ENCODE measurements at places on chromosomes 3 and 15. TPM values are rescaled to one million over a fixed set of nuclear protein-coding genes. Genes with fewer than 3 reads are reported as not detected.

DGKG gene
- 12.5 TPM for total RNA-seq

TRIP4 gene
- 11.5 TPM for total RNA-seq

CLEC3B gene
- 202 TPM for total RNA-seq

CKMT1A gene
- not detected for total RNA-seq

LMLN gene
- total RNA-seq, result 1.2 TPM

ROPN1B gene
- total RNA-seq, result not detected

CAMKV gene
- total RNA-seq, result not detected

CTDSPL gene
- 55.0 TPM for total RNA-seq

EPHB1 gene
- 0.68 TPM for total RNA-seq

CPA3 gene
- 31.8 TPM for total RNA-seq

REC114 gene
- not detected for total RNA-seq

DNA sequence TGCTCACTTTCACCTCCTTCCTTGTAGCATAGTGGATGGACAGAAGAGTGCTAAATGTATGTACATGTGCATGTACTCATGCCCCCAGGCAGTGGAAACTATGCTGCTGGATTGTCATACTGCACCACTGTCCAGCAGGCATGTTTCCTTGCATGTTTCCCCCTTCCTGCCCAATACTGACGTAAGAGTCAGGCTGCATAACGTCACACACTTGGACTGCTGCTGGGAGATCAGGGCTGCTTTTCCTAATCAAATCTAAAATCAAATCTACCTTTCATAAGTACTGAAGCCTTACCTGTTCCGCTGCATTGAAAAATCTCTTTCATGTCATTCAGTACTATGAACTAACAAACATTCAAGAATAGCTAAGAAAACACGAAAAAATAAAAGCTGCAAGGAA lies 67.9 kb upstream of the ROBO1 start:
- no peaks in the 10 kb centered on the region for H3K27me3 ChIP-seq
- H3K36me3 ChIP-seq, result no peaks in the 10 kb centered on the region
- no peak overlapping the region for H3K4me3 ChIP-seq
- no peaks in the 10 kb centered on the region for H3K4me1 ChIP-seq

GRCh38 chr3:61518590-61518989 lies 42.8 kb upstream of the PTPRG start:
- H3K36me3 ChIP-seq, result no peaks in the 10 kb centered on the region
- H3K4me3 ChIP-seq, result no peak overlapping the region
- H3K4me1 ChIP-seq, result no peaks in the 10 kb centered on the region
- no peak overlapping the region for H3K27ac ChIP-seq
- H3K27me3 ChIP-seq, result no peaks in the 10 kb centered on the region

- no peaks in the 10 kb centered on the region for H3K36me3 ChIP-seq
- no peak overlapping the region for H3K27ac ChIP-seq
- H3K27me3 ChIP-seq, result no peaks in the 10 kb centered on the region
- no peak for DNase-seq
- peaks cover 20% of the 10 kb centered on the region for H3K4me1 ChIP-seq
- H3K4me3 ChIP-seq, result no peak overlapping the region
These were observed 403.2 kb downstream of the PTPRG start for GRCh38 chr3:61964566-61964965.

GRCh38 chr3:70982700-70983140 lies 600.8 kb downstream of the FOXP1 start:
- peak; percentile 26 for DNase-seq
- H3K27ac ChIP-seq, result peak overlapping the region; percentile 86
- H3K27me3 ChIP-seq, result no peaks in the 10 kb centered on the region
- peak overlapping the region; percentile 46 for H3K4me3 ChIP-seq
- peaks cover 61% of the 10 kb centered on the region for H3K4me1 ChIP-seq

GRCh38 chr3:176814285-176814684 lies 383.0 kb downstream of the TBL1XR1 start:
- H3K36me3 ChIP-seq, result no peaks in the 10 kb centered on the region
- no peak for DNase-seq
- H3K4me1 ChIP-seq, result no peaks in the 10 kb centered on the region
- H3K27ac ChIP-seq, result no peak overlapping the region

- no peaks in the 10 kb centered on the region for H3K36me3 ChIP-seq
- no peaks in the 10 kb centered on the region for H3K27me3 ChIP-seq
- H3K4me1 ChIP-seq, result no peaks in the 10 kb centered on the region
- no peak for DNase-seq
These were observed 7.4 kb upstream of the ANPEP start for GRCh38 chr15:89822026-89822425.

DNA sequence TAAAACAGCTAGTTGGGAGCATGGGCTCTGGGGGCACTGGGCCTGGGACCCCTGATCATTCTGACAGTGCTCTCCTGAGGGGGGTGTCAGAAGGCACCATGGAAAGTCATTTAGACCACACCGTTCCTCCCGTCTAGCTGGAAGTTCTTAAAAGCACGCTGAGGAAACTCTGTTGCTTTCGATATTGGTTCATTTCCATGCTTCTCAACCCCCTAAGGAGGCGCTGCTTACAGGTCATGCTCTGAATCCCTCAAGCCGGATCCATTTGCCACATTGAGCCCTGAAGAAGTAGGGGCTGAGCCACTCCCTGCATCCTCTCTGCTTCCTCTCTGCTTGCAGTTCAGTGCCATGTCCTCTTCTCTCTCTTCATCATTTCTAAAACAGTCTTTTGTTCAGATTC lies 187.2 kb downstream of the CACNA2D3 start:
- DNase-seq, result no peak
- no peak overlapping the region for H3K27ac ChIP-seq
- no peak overlapping the region for H3K4me3 ChIP-seq
- peaks cover 4% of the 10 kb centered on the region for H3K4me1 ChIP-seq

DNA sequence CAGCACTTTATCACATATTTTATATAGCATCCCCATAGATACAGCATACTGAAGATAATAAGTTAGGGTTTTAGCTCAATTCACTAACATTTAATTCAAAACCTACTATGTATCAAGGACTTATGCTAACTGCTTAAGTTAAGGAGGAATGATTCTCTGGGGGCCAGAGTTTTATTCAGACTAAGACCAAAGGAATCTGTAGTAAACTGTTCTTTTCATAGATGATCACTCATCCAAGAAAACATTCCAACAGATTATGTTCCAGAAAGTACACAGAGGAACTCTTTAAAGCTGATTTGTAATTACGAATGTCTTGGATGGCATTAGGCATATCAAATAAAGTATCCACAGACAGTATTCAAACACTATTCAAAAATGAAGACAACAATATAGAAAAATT lies 226.4 kb downstream of the SCAPER start:
- no peak overlapping the region for H3K4me3 ChIP-seq
- DNase-seq, result no peak
- H3K27ac ChIP-seq, result no peak overlapping the region
- no peaks in the 10 kb centered on the region for H3K27me3 ChIP-seq
- no peaks in the 10 kb centered on the region for H3K36me3 ChIP-seq
- no peaks in the 10 kb centered on the region for H3K4me1 ChIP-seq

GRCh38 chr15:42104095-42104891 lies 9.9 kb upstream of the PLA2G4D start:
- DNase-seq, result no peak
- no peaks in the 10 kb centered on the region for H3K4me1 ChIP-seq
- no peak overlapping the region for H3K27ac ChIP-seq
- H3K4me3 ChIP-seq, result no peak overlapping the region
- no peaks in the 10 kb centered on the region for H3K36me3 ChIP-seq

- H3K4me1 ChIP-seq, result no peaks in the 10 kb centered on the region
- H3K36me3 ChIP-seq, result no peaks in the 10 kb centered on the region
- DNase-seq, result no peak
- no peaks in the 10 kb centered on the region for H3K27me3 ChIP-seq
These were observed 88.3 kb upstream of the ACP3 start for GRCh38 chr3:132228923-132229322.

DNA sequence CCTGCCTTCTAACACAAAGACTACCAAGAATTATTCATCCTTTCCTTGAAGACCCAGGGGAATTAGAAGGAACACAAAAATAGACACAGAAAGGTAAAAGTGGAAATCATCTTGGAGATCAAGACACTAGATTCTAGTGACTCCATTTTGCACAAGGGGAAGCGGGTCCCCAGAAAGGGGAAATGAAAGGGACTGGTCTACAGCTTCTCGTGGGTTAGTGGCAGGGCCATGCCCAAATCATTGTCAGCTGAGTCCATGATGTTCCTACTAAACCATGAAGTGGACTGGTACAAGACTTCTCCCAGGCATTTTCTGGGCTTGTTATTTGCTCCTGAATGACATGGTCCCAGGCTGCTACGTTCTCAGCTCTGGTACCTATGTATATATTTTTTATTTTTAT lies 230.7 kb upstream of the TPRG1 start:
- H3K27ac ChIP-seq, result peak overlapping the region; percentile 72
- H3K4me1 ChIP-seq, result peaks cover 63% of the 10 kb centered on the region

GRCh38 chr3:58416191-58416590 lies 17.4 kb downstream of the PDHB start:
- no peak overlapping the region for H3K4me3 ChIP-seq
- H3K27me3 ChIP-seq, result no peaks in the 10 kb centered on the region
- peaks cover 6% of the 10 kb centered on the region for H3K4me1 ChIP-seq
- no peak overlapping the region for H3K27ac ChIP-seq
- H3K36me3 ChIP-seq, result peaks cover under 1% of the 10 kb centered on the region

DNA sequence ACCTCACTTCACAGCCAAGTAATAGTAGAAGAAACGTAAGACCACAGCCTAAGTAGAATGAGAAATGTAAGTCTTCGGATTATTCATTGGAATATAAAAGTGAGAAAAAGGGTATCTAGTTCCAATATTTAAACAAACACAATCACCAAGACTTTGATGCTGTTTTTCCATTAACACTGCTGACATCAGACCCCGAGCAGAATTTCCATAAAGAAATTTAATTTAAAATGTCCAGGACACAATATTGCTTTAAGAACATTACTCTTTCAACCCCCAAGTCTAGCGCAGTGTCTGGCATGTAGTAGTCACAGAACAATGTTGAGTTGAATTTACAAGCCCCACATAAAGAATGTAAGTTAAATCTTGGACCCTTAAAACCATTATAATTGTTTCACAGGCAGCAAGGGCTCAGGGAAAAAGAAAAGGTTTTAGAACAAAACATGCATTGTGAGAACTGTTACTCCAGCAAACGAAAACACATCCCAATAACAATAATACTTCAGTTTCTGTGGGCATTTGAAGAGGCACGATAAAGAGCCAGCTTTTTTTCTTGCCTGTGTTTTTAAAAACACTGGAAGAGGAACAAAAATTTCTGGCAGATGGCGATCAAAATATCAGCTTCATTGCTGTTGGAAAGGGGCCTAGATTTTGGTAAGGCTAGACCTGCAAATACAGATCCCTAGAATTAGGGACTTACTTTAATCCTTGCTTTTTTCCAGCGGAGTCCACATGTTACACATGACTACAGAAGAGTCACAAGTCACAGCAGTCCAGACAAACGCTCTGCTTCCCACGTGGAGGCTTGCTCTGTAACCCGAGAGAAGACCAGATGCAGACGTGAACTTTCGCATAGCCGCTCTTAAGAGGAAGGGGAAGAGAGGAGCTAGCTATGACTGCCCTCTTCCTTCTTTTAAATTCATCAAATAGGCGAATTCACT lies 77.9 kb upstream of the IGSF10 start:
- no peak for DNase-seq
- peak overlapping the region; percentile 50 for H3K4me3 ChIP-seq
- H3K27ac ChIP-seq, result peak overlapping the region; percentile 74
- H3K36me3 ChIP-seq, result no peaks in the 10 kb centered on the region
- H3K4me1 ChIP-seq, result peaks cover 22% of the 10 kb centered on the region

- peaks cover 40% of the 10 kb centered on the region for H3K4me1 ChIP-seq
- H3K36me3 ChIP-seq, result peaks cover 3% of the 10 kb centered on the region
- H3K27me3 ChIP-seq, result no peaks in the 10 kb centered on the region
- H3K4me3 ChIP-seq, result no peak overlapping the region
- no peak for DNase-seq
- no peak overlapping the region for H3K27ac ChIP-seq
These were observed 53.4 kb downstream of the ITGA11 start for GRCh38 chr15:68378595-68378994.

DNA sequence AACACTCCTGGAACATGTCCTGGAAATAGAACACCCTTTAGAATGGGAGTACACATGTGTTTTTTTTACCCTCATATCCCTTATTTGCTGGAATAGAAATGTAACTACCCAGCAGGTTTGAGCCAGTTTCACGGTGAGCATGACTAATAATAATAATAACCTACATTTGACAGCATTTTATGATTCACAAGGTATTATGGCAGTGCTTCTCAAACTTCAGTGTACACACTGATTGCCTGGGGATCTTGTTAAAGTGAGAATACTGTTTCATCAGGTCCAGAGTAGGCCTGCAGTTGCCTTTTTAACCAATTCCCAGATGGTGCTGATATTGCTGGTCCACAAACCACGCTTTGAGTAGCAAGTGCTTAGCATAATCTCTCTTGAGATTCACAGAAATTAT lies 63.9 kb downstream of the NFKBIZ start:
- no peaks in the 10 kb centered on the region for H3K36me3 ChIP-seq
- H3K4me1 ChIP-seq, result no peaks in the 10 kb centered on the region
- H3K27me3 ChIP-seq, result no peaks in the 10 kb centered on the region
- no peak overlapping the region for H3K4me3 ChIP-seq
- DNase-seq, result no peak

GRCh38 chr15:65394936-65395335 lies 17.1 kb upstream of the IGDCC3 start:
- no peak overlapping the region for H3K27ac ChIP-seq
- no peaks in the 10 kb centered on the region for H3K4me1 ChIP-seq
- H3K36me3 ChIP-seq, result no peaks in the 10 kb centered on the region

GRCh38 chr15:87033056-87033455 lies 953.4 kb downstream of the AGBL1 start:
- no peak for DNase-seq
- no peak overlapping the region for H3K27ac ChIP-seq
- H3K27me3 ChIP-seq, result no peaks in the 10 kb centered on the region
- no peaks in the 10 kb centered on the region for H3K4me1 ChIP-seq
- H3K4me3 ChIP-seq, result no peak overlapping the region

DNA sequence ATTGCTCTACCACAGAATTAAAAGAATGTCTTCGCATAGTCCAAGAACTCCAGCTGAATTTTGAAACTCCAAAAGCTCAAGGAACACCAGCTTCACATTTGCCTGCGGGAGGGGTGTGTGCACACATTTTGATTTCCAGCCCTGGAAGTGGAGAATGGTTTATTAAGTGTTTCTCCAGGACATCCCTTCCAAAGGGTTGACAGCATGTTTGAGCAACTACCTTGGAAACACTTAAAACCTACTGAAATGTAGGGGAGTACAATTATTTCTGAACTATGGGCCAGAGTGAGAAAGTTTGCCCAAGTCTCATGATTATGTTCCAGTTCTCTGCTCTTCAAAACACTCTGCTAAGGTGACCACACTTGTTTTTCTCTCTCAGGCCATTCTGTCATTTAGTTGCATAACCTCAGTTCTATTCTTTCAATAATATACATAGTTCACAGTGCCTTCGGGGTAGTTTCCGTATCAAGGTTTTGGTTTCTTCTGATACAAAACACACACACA lies 7.9 kb downstream of the ACP3 start:
- DNase-seq, result no peak
- H3K27ac ChIP-seq, result no peak overlapping the region
- no peaks in the 10 kb centered on the region for H3K4me1 ChIP-seq
- no peaks in the 10 kb centered on the region for H3K27me3 ChIP-seq

DNA sequence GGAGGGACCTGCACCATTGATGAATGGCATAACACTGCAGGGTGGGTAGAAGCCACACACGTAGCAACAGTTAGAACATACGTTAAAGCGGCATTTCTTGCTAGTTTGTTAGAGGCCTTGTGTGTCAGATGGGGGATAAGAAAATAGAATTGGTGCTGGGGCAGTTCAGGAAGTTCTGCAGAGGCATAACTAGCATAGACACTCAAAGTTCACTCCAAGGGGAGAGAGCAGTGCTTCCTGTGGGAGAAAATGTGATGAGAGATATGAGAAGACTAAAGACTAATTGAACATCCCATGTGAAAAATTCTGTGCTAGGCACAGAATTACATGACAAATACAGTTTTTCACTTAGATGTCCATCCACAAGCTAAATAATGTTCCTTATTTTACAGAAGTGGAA lies 327.1 kb downstream of the ZNF621 start:
- DNase-seq, result no peak
- H3K27me3 ChIP-seq, result no peaks in the 10 kb centered on the region
- no peak overlapping the region for H3K4me3 ChIP-seq
- H3K36me3 ChIP-seq, result no peaks in the 10 kb centered on the region
- no peaks in the 10 kb centered on the region for H3K4me1 ChIP-seq
- no peak overlapping the region for H3K27ac ChIP-seq
